ENCODE measurements at places on chromosomes 5 and 9.

- H3K4me3 ChIP-seq: no peak overlapping the region
- H3K27ac ChIP-seq: no peak overlapping the region
- DNase-seq: no peak
- H3K4me1 ChIP-seq: no peaks in the 10 kb centered on the region
- no peaks in the 10 kb centered on the region for H3K36me3 ChIP-seq
Observed at GRCh38 chr9:115413304-115413703, 295.3 kb upstream of the TNC start.

GRCh38 chr5:169029661-169030274 lies 271.2 kb downstream of the SLIT3 start:
- DNase-seq: no peak
- peaks cover 2% of the 10 kb centered on the region for H3K36me3 ChIP-seq
- no peak overlapping the region for H3K4me3 ChIP-seq
- H3K27ac ChIP-seq: no peak overlapping the region

- no peaks in the 10 kb centered on the region for H3K27me3 ChIP-seq
- DNase-seq: no peak
- H3K36me3 ChIP-seq: no peaks in the 10 kb centered on the region
- no peak overlapping the region for H3K27ac ChIP-seq
Observed at GRCh38 chr9:135976944-135977343, 15.8 kb upstream of the UBAC1 start.

DNA sequence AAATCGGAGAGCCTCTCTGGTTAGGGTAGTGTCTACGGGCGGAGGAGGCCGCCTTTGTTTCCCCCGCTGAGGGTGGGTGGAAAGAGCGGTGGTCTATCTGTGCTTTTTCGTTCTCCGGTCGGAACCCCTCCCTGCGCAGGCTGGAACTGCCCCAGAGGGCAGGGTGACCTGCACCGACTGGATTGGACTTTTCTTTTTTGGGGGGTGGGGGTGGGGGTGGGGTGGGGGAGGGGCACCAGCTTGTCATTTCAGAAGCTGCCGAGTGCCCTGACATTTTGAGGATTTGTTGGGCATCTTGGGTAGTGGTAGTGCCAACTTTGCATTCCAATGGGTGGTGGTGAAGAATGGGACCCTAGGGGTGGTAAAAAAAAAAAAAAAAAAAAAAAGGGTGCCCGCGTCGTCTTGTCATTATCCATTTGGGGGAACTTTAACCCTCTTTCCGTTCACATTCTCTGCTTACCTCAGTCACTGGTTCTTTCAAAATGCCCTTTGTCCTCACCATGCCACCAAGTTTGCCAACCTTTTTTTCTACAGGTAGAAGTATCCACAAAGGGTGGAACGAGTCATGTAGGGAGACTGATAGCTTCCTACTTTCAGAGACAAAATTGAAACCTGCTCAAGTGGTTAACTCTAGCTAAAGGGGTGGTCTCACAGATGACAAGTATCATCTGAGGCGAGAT lies 1.3 kb downstream of the UBE2R2 start:
- H3K4me3 ChIP-seq: peak overlapping the region; percentile 91
- no peaks in the 10 kb centered on the region for H3K36me3 ChIP-seq
- H3K27me3 ChIP-seq: no peaks in the 10 kb centered on the region
- H3K4me1 ChIP-seq: peaks cover 42% of the 10 kb centered on the region
- DNase-seq: no peak

DNA sequence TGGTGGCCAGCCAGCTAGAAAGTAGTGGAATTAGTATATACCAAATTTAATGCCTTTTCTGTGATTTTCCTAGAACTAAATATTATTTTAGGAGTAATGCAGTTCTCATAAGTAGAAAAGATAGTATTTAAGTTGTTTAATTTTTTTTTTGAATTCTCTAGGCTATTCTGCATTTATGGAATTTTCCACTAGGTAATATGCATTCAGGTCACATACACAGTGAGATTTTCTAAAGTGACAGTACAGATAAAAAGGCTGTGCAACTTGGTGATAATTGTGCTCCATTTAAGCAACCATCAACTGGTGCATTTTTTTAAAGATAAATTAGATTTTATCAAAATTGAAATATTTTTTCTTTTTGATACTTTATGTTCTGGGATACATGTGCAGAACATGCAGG lies 111.5 kb downstream of the SCAMP1 start:
- no peak overlapping the region for H3K4me3 ChIP-seq
- DNase-seq: no peak
- H3K36me3 ChIP-seq: no peaks in the 10 kb centered on the region
- no peak overlapping the region for H3K27ac ChIP-seq
- H3K27me3 ChIP-seq: no peaks in the 10 kb centered on the region
- peaks cover 6% of the 10 kb centered on the region for H3K4me1 ChIP-seq

- no peak overlapping the region for H3K4me3 ChIP-seq
- no peak for DNase-seq
- H3K4me1 ChIP-seq: no peaks in the 10 kb centered on the region
- peaks cover 33% of the 10 kb centered on the region for H3K27me3 ChIP-seq
Observed at GRCh38 chr9:101516655-101517054, 17.0 kb upstream of the RNF20 start.

GRCh38 chr5:97143704-97144103 lies 1.3 kb upstream of the LIX1 start:
- H3K27ac ChIP-seq: no peak overlapping the region
- DNase-seq: no peak
- no peak overlapping the region for H3K4me3 ChIP-seq
- H3K36me3 ChIP-seq: no peaks in the 10 kb centered on the region
- H3K4me1 ChIP-seq: no peaks in the 10 kb centered on the region
- peaks cover 30% of the 10 kb centered on the region for H3K27me3 ChIP-seq

- no peak overlapping the region for H3K27ac ChIP-seq
- H3K4me1 ChIP-seq: peaks cover 2% of the 10 kb centered on the region
- H3K27me3 ChIP-seq: no peaks in the 10 kb centered on the region
- peaks cover 9% of the 10 kb centered on the region for H3K36me3 ChIP-seq
- H3K4me3 ChIP-seq: no peak overlapping the region
- DNase-seq: no peak
Observed at GRCh38 chr5:76703707-76704106, 12.2 kb upstream of the F2R start.

DNA sequence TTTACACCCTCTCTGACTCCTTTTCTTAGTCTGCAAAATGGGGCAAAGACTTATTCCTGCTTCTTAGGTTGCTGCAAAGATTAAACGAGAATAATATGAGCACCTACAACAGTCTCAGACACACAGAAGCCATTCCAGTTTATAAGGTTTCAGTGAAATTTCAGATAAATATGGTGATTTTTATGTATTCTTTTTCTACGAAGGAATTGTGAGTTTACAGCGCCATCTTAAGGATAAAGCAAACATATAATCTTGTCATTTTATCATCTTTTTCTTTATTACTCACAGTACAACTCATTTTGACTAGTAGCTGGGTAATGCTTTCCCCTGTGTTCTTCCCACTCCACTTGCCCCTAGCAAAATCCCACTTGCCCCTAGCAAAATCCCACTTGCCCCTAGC lies 29.2 kb upstream of the SMC5 start:
- DNase-seq: no peak
- peaks cover 4% of the 10 kb centered on the region for H3K36me3 ChIP-seq
- H3K4me3 ChIP-seq: no peak overlapping the region
- peaks cover 8% of the 10 kb centered on the region for H3K27me3 ChIP-seq
- no peak overlapping the region for H3K27ac ChIP-seq
- no peaks in the 10 kb centered on the region for H3K4me1 ChIP-seq

GRCh38 chr5:126300293-126300692 lies 122.9 kb upstream of the GRAMD2B start:
- peaks cover 15% of the 10 kb centered on the region for H3K27me3 ChIP-seq
- H3K4me1 ChIP-seq: no peaks in the 10 kb centered on the region
- H3K27ac ChIP-seq: no peak overlapping the region
- no peak for DNase-seq

DNA sequence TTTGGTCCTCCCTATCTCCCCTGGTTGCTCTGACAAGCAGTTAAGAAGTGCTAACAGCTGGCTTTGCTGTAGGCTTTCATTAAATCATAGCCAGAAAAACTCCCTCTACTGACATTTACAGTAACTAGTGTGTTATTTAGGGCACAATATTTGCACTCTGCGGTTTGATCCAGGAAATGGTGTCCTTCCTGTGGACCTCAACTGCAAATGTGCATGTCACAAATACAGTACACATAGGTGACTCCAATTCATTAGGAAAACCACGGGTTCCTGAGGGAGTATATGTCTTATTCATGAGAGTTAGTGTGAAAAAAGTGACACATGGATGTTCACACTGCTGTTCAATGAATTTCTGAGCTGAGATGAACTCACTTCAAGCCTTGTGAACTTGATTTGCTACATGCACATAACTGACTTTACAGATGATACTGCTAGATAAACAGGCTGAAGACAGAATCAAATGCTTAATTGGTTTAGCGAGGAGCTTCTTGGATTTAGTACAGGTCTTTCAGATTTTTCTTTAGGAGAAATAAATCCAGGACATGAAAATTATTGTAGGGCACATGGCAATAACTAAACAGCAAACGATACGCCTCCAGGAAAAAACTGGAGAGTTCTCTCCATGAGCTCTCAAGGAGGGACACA lies 281.5 kb downstream of the EFNA5 start:
- H3K4me1 ChIP-seq: peaks cover 26% of the 10 kb centered on the region
- H3K27me3 ChIP-seq: no peaks in the 10 kb centered on the region
- H3K4me3 ChIP-seq: peak overlapping the region; percentile 50
- H3K36me3 ChIP-seq: no peaks in the 10 kb centered on the region

- no peak for DNase-seq
- peaks cover 4% of the 10 kb centered on the region for H3K4me1 ChIP-seq
- peaks cover 18% of the 10 kb centered on the region for H3K27me3 ChIP-seq
- no peak overlapping the region for H3K4me3 ChIP-seq
- H3K27ac ChIP-seq: no peak overlapping the region
Observed at GRCh38 chr5:107370396-107370968, 300.3 kb downstream of the EFNA5 start.

- H3K4me3 ChIP-seq: peak overlapping the region; percentile 19
- peaks cover 21% of the 10 kb centered on the region for H3K4me1 ChIP-seq
- no peaks in the 10 kb centered on the region for H3K27me3 ChIP-seq
Observed at GRCh38 chr9:124242331-124243194, 15.2 kb upstream of the NEK6 start.

- H3K4me1 ChIP-seq: no peaks in the 10 kb centered on the region
- no peak for DNase-seq
- no peaks in the 10 kb centered on the region for H3K36me3 ChIP-seq
- H3K27ac ChIP-seq: no peak overlapping the region
- no peak overlapping the region for H3K4me3 ChIP-seq
Observed at GRCh38 chr9:102975251-102975650, 19.9 kb upstream of the CYLC2 start.

DNA sequence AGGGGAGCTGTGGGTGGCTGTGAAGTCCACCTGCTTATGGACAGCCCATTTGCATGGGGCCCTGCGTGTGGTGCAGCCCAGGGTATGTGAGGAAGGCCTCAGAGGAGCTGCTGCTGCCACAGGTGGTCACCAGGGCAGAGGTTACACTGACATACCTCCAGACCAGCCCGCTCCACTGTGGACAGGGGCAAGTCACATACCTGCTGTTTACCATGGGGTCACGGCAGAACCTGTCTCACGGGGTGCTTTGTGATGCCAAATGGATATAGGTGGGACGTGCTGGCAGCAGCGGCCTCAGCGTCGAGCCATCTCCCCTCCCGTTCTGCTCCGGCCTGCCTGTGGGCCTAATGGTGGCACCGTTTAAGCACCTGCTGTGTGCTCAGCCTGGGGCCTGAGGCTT lies 127.5 kb upstream of the LMX1B start:
- H3K36me3 ChIP-seq: no peaks in the 10 kb centered on the region
- H3K4me3 ChIP-seq: no peak overlapping the region
- no peak overlapping the region for H3K27ac ChIP-seq
- peaks cover 5% of the 10 kb centered on the region for H3K4me1 ChIP-seq
- no peaks in the 10 kb centered on the region for H3K27me3 ChIP-seq

GRCh38 chr9:79812099-79812498 lies 240.3 kb downstream of the TLE4 start:
- peak overlapping the region; percentile 53 for H3K27ac ChIP-seq
- H3K4me3 ChIP-seq: peak overlapping the region; percentile 84
- H3K4me1 ChIP-seq: peaks cover 18% of the 10 kb centered on the region
- H3K36me3 ChIP-seq: no peaks in the 10 kb centered on the region
- DNase-seq: no peak

DNA sequence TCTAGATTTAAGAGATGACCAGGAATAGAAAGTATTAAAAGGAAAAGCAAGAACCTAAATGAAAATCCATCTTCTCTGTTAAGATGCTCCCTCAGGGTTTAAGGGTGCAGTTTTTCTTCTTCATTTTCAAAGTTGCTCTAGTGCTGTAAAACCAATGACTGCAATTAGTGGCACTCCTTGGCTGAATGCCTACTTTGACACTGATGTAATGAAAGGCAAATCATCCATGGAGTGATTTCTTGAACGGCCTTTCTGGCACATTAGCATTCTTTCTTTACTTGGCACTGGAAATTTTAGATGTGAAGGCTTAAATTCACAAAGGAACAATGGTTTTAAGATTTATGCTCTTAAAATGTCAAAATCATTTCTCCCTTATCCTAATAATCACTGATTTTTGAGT lies 19.3 kb upstream of the ISCA1 start:
- H3K4me3 ChIP-seq: no peak overlapping the region
- peak overlapping the region; percentile 57 for H3K27ac ChIP-seq
- no peak for DNase-seq
- H3K4me1 ChIP-seq: peaks cover 19% of the 10 kb centered on the region

DNA sequence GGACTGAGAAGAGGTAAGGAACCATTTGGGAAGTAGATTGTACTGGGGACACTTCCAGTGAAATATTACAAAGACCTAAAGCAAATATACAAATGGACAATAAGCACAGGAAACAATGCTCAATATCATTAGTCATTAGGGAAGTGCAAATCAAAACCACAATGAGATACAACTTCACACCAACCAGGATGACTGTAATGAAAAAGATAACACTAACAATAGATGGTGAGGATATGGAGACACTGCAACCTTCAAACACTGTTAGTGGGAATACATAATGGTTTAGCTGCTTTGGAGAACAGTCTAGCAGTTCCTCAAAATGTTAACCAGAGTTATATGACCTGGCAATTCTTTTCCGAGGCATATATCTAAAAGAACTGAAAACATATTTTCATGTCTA lies 149.7 kb downstream of the TRPM3 start:
- H3K4me3 ChIP-seq: no peak overlapping the region
- H3K27ac ChIP-seq: no peak overlapping the region
- no peak for DNase-seq
- H3K36me3 ChIP-seq: no peaks in the 10 kb centered on the region

DNA sequence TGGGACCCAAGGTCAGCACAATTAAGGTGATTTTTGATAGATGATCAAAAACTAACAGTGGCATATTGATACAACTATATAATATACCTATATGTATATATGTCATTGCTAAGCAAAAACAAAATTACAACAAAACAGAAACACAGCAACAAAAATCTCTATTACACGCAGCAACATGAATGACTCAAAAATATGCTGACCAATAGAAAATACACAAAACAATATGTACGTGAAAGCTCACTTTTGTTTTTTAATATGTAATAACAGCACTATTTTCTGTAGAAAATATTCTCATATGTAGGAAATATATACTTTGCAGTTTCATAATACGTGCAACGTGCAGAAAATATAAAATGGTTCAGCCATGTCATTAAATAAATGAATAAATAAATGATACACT lies 1985.7 kb upstream of the CDH9 start:
- no peaks in the 10 kb centered on the region for H3K27me3 ChIP-seq
- H3K4me1 ChIP-seq: no peaks in the 10 kb centered on the region
- H3K4me3 ChIP-seq: no peak overlapping the region
- H3K27ac ChIP-seq: no peak overlapping the region
- no peaks in the 10 kb centered on the region for H3K36me3 ChIP-seq
- DNase-seq: no peak

- no peak overlapping the region for H3K4me3 ChIP-seq
- H3K27ac ChIP-seq: no peak overlapping the region
- DNase-seq: no peak
Observed at GRCh38 chr9:114731701-114732100, 49.7 kb upstream of the TEX48 start.

- DNase-seq: no peak
- H3K36me3 ChIP-seq: no peaks in the 10 kb centered on the region
- no peaks in the 10 kb centered on the region for H3K4me1 ChIP-seq
- no peak overlapping the region for H3K27ac ChIP-seq
- H3K4me3 ChIP-seq: no peak overlapping the region
Observed at GRCh38 chr9:74173284-74173683, 323.9 kb upstream of the RORB start.

Data from T-helper 17 cell (primary cell).